ENCODE measurements at places on chromosomes 4 and X.

DNA sequence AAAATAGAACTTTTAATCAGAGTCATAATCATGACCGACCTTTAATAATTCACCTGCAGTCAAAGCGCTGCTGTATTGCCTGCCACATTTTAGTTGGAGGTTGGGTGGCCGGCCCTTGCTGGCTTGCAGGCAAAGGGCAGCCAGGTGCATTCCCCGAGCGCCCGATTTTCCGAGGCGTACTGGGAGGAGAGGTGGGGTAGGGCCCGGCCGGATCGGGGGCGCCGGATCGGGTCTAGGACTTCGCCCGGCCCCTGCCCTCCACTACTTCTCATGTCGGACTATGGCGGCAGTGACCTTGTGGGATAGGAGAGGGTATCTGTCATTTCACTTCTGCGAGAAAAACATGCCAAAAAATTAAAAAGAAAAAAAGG, 2.5 kb upstream of the RS1 start:
- no peak for DNase-seq

DNA sequence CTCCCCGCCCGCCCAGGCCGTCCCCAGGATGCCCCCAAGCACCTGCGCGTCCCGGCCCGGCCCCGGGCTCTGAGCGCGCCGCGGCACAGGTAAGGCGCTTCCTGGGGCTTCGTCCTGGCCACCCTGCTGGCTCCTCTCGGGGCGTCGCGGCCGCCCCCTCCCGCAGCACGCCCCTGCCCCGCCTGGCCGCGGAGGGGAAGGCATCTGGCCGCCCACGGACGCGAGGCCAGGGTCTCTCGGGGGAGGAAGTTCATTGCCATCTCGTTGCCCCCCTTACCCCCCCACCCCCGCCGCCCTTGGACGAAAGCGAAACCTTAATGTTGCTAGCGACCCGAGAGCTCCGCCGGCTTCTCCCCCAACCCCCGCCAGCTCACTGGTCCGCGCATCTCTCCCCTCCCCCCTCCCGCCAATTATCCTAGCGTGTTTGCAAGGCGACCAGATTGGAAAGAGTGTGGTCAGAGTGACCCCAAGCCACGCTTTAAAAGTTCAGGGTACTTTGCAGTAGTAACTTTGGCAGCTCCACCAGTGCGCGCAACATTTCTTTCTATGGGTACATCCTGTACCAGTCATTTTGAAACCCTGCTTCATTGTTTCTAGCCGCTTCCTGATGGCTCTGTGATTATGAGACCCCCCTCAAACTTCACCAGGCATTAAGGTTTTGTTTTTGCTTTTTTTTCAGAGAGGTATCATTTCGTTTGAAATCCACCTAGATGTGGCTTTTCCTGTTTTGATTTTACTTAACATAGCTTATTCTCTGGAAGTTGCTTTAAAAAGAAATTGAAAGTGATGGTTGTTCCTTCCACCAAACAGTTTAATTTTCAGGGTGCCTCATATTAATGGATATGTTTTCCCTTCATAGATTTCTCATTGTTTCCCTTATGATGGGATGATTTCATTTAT, 626 bp downstream of the TBC1D1 start:
- no peak for DNase-seq

DNA sequence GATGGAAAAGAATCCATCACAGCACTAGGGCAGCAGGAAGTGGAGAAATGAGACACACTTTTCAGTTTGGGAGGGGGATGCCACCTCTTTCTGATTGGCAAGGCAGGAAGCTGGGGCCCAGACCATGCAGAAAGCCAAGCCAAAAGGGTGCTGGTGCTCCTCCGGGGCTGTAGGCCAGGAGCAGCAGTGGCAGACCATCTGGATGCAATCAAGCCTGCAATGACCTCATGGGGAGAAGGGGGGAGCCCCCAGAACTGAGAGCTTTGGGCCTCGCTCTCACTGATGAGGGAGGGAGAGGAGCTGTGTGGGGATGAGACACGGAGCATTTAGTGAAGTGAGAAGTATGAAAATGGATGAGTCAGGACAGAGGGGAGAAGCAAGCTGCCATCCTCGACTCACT, 141.3 kb upstream of the NALF2 start:
- no peak for DNase-seq

- DNase-seq, result no peak
These were observed 37.9 kb upstream of the ARSD start for GRCh38 chrX:2967012-2967411.

GRCh38 chr4:16196482-16197393, 29.5 kb downstream of the TAPT1 start:
- peak; percentile 34 for DNase-seq

- DNase-seq, result peak; percentile 60
These were observed 337 bp downstream of the STIM2 start for GRCh38 chr4:26860922-26861433.

GRCh38 chrX:135389243-135389642, 32.5 kb upstream of the SMIM10L2A start:
- no peak for DNase-seq

GRCh38 chr4:74764119-74764518, 30.2 kb downstream of the BTC start:
- DNase-seq, result no peak

- DNase-seq, result peak; percentile 82
These were observed 28.6 kb upstream of the TMEM154 start for GRCh38 chr4:152708361-152708760.

DNA sequence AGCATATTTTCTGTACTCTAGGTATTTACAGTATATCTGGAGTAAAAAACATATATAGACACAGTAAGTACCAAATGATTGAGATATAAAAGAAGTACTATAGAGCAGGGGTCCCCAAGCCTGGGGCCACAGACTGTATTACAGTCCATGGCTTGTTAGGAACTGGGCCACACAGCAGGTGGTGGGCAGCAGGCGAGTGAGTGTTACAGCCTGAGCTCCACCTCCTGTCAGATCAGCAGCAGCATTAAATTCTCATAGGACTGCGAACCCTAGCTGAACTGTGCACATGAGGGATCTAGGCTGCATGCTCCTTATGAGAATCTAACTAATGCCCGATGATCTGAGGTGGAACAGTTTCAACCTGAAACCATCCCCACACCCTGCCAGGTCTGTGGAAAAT, 300.7 kb downstream of the NR3C2 start:
- DNase-seq, result no peak

DNA sequence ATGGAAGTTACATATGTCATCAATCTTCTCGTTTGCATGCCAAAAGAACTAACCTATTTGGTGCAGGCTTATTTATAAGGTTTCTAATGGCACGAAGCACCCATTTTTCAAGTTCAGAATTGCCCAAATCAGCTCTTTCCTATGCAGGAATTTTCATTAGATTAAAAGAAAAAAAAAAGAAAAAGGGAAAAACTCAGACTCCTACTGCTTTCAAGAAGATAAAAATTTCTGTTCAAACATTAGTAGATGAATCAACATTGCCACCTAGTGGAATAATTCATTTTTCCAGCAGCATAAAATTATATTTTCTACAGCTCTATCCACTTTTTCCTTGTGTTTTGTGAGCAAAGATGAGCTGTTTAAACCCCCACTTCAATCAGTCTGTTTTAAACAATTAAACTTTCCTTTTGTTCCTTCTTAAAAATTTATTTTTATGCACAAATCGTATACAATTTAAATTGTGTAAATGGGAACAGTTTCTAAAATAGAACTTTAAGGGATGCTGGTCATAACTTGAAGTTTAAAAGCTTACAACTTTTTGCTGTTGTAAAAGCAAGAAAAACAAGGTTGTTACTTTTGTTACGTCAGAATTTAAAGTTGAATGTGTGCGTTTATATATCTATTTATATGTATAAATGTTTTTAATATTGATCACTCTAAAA, 309.9 kb downstream of the ARAP2 start:
- peak; percentile 1 for DNase-seq

DNA sequence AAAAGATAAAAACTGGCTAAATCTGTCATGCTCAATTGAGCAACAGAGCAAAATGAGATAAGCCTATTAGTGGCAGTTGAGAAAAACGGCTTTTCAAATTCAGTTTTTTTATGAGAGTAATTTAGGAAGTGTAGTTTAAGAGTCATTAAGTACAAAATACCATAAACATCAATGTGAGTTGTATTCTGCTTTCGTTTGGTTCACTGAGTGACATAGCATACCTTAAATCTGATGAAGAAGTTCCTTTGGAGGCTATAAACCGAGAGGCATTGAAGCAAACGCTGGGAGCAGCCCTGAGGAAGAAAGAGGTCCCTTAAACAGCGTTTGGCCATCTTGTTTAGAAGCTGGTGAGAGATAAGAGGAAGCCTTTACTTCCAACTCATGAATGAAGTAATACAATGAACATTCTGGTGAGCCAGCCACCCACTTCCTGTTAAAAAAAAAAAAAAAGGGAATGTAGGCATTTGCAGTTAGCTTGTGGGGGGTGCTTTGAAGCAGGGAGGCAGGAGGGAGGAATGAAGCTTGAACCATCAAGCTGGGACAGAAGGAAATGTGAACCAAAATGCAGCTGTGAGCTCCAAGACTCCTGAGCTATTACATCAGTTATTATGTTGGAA, 132.3 kb downstream of the ZNF330 start:
- peak; percentile 29 for DNase-seq

GRCh38 chr4:95506264-95506663, 42.5 kb downstream of the UNC5C start:
- no peak for DNase-seq

DNA sequence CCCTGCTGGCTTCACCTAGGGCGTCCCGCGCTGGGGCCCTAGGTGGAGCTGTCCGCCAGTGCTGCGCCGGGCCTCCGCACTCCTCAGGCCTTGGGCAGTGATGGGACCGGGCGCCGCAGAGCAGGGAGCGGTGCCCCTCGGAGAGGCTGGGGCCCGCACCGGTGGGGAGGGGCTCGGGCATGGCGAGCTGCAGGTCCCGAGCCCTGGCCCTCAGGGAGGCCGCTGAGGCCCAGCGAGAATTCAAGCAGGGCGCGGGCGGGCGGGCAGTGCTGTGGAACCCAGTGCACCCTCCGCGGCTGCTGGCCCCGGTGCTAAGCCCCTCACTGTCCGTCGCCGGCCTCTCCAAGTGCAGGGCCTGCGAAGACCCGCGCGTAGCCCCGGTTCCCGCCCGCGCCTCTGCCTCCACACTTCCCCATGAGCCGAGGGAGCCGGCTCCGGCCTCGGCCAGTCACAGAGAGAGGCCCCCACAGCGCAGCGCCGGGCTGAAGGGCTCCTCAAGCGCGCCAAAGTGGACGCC, 565.1 kb upstream of the NDST4 start:
- DNase-seq, result no peak

- peak; percentile 3 for DNase-seq
These were observed 94.8 kb upstream of the ADAMTS3 start for GRCh38 chr4:72663828-72664227.

GRCh38 chrX:153423652-153424051, 12.4 kb downstream of the ZFP92 start:
- no peak for DNase-seq

GRCh38 chr4:15240764-15241163, 187.1 kb upstream of the C1QTNF7 start:
- no peak for DNase-seq

- DNase-seq, result no peak
These were observed 205.9 kb downstream of the SOWAHB start for GRCh38 chr4:76691807-76692582.

DNA sequence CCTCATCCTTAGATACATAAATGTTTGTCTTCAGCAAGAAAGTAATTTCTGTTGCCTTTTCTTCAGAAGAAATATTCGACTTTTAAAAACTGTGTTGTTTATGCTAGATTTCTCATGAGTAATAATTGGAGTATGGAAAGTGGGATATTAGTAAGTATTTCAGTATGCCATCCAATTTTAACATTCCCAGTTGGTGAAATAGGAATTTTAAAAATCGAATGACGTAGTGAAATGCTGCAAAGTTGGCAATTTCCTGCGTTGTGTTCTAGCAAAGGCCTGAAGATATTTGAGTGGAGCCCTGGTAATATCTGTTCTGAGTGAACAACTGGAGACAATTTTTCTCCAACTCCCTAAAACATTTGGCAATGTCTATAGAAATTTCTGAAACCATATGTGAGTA, 190.1 kb downstream of the ZNF330 start:
- DNase-seq, result no peak

DNA sequence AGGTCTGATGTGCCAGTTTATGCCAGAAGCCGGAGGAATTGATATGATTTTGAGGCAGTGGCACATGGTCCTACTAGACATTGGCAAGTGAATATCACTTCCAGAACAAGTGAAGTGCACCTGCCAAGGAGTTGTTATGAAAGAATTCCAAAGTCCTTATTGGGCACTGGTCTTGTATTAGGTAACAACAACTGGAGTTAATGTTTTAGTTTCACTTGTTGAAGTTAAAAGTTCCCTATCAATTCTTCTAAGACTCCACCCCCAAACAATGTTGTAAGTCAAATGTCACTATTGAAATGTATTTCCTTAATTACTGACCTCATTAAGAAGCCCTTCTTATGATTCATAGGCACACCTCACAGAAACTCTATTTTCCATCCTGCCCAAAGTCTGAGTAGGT, 3.1 kb downstream of the TET2 start:
- no peak for DNase-seq

- peak; percentile 10 for DNase-seq
These were observed 256.6 kb upstream of the NDST3 start for GRCh38 chr4:117777721-117778120.

GRCh38 chr4:22217480-22217879, 268.9 kb upstream of the KCNIP4 start:
- DNase-seq, result no peak

- DNase-seq, result no peak
These were observed 14.1 kb downstream of the FAM149A start for GRCh38 chr4:186118582-186118981.

GRCh38 chr4:138050601-138051000, 191.5 kb downstream of the SLC7A11 start:
- DNase-seq, result peak; percentile 45

GRCh38 chrX:141839856-141840255, 1.7 kb downstream of the MAGEC3 start:
- DNase-seq, result no peak

- peak; percentile 18 for DNase-seq
These were observed 2.4 kb downstream of the NKX1-1 start for GRCh38 chr4:1403591-1404572.

GRCh38 chr4:185915817-185916216, 103.8 kb upstream of the SORBS2 start:
- DNase-seq, result no peak

DNA sequence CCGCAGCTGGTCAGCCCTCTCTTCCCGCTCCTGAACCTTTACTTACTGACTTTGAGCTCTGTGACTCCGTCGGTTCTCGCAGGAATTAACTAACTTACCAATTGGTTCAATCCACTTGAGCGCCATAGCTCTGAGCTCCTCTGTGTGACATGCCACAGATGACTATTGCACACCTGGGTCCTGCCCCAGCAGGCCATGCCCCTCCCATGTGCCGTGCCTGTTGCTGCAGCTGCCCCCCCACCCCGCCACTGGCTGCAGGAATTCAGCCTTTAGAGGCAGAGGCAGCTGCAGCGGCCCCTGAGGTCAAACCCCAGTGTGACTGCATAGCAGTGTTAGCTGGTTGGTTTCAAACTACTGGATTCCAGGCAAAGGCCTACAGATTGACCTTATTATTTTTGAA, 70.6 kb downstream of the MTMR1 start:
- DNase-seq, result peak; percentile 71

- no peak for DNase-seq
These were observed 17.4 kb upstream of the TMPRSS11F start for GRCh38 chr4:68147079-68147478.

- DNase-seq, result no peak
These were observed 237.4 kb downstream of the CAMK2D start for GRCh38 chr4:113524096-113524495.
